ENCODE measurements at places on chromosomes 3 and 15.

DNA sequence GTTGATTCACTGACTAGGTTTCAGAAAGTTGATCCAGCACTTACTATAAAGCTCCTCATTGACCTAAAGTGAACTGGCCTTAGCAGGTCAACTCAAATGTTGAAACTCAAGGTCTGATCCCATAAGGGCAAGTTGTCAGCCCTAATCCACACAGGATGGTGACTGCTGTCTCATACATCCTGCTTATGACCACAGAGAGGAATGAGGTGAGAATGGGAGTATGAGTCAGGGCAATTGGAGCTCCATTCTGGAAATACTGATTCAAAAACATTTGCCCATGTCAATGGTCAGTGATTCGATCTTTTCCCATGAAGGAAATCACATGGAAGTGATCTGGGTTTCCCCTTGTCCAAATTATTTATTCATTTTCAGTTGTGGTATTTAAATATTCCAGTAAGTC is 78.7 kb downstream of the ZNF385D start:
- no peak for DNase-seq

DNA sequence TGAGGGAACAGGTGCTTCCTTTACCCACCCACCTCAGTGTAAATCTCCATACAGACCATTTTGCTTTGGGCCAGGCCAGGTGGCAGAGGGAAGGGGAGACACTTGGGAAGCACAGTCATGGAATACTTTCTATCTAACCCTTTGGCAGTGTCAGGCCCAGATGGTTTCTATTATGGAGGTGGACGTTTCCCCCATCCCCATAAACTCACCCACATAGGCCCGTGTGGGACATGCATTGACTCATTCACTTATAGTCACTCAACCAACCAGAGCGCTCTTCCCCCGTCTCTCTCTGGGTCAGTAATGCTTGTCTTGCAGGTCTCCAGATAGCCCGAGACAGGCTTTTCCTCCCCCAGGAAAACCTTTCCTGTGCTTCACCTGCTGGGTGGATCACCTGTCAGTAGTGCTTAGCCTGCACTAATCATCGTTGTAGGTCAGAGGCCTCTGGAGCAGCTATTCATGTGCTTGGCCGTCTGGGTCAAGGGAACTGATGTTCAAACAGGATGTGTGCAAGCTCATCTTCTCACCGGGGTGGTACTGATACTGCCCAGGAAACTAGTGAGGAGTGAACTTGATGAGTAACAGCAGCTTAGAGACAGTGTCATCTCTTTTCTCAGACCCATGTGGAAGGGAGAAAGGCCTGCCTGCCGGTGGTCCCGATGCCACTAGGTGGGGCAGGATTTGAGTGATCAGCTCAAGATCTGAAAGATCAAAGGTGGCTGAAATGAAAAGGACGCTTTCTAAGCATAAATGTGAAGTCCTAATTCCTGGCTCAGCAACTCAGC is 67.1 kb downstream of the CEMIP start:
- DNase-seq: no peak

GRCh38 chr3:87225659-87226058 is 1.4 kb upstream of the CHMP2B start:
- DNase-seq: no peak

GRCh38 chr3:173037840-173038483 is 103.1 kb downstream of the SPATA16 start:
- DNase-seq: no peak

- no peak for DNase-seq
Measured at GRCh38 chr15:84752700-84753099, 4.3 kb downstream of the ZNF592 start.

DNA sequence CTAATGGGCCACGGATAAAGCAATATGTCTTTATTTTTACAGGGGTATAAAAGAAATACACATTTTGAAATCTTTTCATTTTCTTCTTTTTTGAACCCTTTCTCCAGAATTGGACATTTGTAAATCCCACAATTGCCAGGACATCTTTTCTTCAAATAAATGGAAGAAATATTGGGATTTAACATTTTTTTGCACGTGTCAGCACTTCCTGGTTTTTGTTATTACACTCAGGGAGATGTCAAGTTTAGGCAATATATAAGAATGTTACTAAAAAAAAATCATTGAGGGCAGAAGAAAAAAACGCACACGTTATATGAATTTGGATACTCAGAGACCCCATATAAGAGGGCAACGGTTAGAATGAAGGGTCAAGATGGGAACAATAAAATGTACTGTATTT is 78.3 kb upstream of the TMCO5A start:
- DNase-seq: no peak

- DNase-seq: peak; percentile 84
Measured at GRCh38 chr3:197394464-197395321, 96.3 kb upstream of the DLG1 start.

DNA sequence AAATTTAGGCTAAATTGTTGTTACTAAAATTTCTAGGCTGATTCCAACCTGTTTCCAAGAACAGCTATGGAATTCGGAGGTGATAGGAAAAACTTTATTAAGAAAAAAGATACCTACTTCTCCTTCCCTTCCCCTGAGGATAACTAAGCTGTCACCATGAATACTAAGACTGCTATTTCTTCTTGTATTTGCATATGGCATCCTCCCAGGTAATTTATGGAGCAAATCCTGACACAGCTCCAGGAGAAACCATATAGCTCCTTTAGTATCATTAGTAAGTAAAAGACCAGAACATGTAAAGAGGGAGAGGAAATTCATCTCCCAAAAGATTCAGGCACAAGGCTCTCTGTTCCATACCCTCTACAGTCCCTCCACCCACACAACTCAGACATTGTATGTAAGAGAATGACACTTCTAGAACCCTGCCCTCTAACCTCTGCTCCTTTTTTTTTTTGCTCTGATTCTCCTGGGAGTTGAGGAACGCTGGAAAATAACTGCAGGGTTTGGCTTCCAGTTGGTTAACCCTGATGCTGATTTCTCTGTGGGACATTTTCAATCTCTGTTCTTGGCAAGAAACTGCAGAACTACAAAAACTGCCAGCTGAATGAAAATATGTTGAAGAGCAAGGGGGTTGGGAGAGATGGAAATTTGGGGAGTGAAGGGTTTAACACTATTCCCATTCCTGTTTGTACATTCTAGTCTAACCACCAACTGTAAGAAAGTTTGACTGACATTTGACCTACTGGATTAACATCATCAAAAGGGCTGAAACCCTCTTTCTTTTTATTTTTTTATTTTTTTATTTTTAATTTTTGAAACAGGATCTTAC is 14.2 kb upstream of the MAGI1 start:
- no peak for DNase-seq

- peak; percentile 80 for DNase-seq
Measured at GRCh38 chr3:177057768-177058167, 139.5 kb downstream of the TBL1XR1 start.

DNA sequence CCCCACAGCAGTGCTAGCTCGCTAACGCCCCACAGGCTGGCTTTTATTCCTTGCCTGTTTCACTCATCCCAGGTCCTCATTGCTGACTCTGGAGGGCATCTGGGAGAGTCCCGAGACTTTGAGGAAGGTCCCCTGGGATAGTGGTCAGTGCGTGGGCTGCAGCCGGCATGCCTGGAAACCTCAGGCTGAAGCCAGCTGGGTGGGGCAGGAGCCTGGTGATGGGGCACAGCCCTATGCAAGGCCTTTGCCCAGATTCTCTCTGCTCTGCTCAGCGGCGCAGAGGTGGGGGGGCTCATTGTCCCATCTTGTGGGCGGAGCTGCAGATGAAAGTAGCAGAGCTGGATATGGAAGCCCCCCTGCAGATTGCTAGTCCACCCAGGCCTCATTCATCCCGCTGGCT is 55.7 kb upstream of the SMAD6 start:
- no peak for DNase-seq

GRCh38 chr15:73389971-73390544 is 21.3 kb upstream of the HCN4 start:
- DNase-seq: no peak

- DNase-seq: no peak
Measured at GRCh38 chr3:107325446-107325845, 51.8 kb upstream of the CCDC54 start.

- DNase-seq: peak; percentile 15
Measured at GRCh38 chr3:71657831-71658530, 67.2 kb downstream of the EIF4E3 start.

DNA sequence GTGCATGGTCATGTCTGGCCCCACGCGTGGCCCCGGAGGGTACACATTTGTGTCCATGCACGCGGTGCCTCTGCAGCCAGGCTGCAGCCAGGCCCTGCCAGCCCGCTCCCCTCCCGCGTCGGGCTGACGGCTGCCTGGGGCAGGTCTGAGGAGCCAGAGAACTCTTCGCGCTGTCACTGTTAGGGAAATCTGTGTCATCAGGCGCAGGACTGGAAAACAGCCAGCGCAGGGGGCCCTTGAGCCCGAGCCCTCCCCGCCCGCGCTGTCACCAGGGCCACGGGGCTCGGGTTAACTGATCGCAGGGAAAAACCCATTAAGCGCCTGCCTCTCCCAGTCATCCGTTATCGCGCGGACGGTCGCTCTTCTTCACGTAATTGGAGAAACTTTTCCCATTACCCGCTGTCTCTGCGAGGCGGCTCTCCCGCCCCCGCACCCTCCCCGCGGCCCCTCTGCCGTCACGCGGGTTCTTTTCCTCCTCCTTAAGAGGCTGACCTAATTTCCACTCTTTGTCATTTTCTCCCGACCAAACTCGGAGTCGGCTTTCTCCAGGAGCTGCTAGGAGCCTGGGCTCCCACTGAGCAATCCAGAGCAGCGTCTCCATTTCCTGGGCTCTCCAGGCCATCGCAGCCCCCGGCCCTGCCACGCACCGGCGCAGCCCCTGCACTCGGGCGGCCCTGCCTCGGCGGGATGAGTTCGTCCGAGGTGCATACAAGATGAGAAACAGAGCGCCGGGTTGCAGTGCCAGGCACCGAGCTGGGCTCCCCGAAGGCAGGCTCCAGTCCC is 57.5 kb upstream of the PRR23E start:
- DNase-seq: peak; percentile 41

- no peak for DNase-seq
Measured at GRCh38 chr15:31503256-31503655, 176.6 kb downstream of the KLF13 start.

DNA sequence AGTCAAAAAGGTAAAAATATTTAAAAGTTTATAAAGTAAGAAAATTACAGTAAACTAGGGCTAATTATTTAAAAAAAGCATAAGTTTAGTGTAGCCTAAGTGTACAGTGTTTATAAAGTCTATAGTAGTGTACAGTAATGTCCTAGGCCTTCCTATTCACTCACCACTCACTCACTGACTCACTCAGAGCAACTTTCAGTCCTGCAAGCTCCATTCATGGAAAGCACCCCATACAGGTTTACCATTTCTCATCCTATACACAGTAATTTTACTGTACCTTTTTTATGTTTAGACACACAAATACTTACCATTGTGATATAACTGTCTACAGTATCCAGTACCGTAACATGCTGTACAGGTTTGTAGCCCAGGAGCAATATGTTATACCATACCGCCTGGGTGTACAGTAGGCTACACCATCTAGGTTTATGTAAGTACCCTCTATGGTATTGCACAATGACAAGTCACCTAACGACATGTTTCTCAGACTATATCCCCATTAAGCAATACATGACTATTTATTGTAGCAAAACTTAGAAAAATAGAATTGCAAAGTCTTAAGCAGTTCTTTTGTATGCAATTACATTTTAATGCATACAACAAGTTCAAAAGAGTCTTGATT is 19.5 kb downstream of the AVEN start:
- no peak for DNase-seq

DNA sequence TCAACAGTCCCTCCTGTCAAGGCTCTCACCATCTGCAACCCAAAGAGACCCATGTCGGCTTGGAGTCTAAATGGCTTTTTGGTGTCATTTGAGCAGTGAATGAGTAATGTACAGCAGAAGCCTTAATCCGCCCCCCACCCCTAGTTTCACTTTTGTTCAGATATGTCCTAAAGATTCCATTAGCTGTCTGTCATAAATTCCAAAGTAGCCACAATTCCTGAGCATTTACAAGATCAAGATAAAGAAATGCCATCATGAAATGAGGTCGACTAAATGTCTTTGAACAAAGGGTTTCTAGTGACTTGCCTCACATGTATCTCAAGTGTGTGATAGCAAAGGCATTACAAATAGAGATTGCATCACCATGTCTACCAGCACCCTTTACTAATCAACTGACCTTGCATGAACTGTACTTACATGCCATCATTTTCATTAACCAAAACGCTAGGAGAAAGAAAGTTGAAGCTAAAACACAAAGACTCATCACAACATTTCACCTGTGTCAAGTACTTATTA is 123.8 kb upstream of the PHLDB2 start:
- DNase-seq: no peak

DNA sequence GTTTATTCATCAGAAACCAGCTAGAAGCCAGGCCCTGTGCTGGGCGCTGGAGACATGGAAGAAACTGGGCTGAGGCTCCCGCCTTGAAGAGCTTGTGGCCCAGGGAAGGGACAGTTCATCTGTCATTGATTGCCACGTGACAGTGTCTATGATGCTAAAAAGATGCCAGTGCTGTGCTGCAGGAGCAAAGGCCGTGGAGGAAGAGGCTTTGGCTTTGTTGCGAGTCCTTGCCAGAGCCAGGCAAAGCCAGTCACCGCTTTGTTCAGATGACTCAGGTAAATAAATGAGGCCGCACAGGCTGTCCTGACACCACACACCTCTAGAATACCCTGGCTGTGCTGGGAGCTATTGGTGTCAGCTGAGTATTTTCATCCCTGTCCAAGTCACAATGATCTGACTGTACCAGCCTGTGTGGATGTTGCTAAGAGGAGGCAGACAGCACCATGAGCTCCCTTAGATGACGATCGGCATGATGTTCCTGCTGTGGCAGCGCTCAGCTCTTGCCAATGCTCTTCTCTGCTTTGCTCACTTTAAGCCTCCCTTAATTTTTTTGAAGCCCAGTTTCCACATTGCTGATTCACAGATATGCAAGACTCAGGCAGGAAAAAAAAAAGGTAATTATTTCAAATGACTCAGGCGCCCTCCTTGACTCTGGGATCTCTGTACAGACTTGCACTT is 77.5 kb downstream of the CCNL1 start:
- DNase-seq: no peak

DNA sequence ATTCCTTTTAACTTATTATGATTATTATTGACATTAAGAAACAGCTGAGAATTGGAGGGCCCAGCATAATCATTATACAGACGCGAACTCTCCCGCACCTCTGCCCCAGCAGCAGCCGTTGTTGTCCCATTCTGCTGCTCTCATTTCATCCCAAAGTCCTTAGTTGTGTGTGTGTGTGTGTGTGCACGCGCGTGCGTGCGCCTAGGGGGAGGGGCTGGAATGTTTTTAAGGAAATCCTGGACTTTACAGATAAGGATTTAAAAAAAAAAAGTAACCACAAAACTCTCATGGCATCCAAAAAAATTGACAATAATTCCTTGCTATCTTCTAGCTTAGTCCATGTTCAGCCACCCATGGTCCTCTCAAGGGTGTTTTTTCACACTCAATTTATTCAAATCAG is 134.2 kb downstream of the WNT7A start:
- no peak for DNase-seq

- no peak for DNase-seq
Measured at GRCh38 chr15:89675606-89676005, 3.6 kb downstream of the PLIN1 start.

GRCh38 chr3:109687626-109688025 is 350.3 kb upstream of the DPPA4 start:
- DNase-seq: no peak

All from activated CD4-positive, alpha-beta memory T cell treated with anti-CD3 and anti-CD28 coated beads for 36 hours (primary cell).